EH (cell line): ENCODE measurements at places on chromosomes 5 and 9.

DNA sequence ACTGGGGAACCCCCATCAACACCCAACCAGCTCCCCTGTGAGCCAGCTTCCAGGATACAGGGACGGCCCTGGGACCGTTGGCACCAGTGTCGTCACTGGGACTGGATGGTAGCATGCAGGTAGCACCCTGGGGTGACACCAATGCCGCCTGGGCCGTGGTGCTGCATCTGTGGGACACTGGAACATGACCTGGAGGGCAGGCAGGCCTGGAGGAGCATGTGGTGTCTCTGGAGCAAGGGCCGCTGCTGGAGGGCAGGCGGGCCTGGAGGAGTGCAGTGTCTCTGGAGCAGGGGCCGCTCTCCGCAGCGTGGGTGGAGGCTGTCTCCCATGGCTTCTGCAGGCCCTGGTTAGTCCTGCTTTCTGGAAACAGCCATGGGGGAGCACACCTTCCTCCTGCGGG is 13.1 kb downstream of the LPCAT1 start:
- no peak for DNase-seq

- DNase-seq, result no peak
Observed at GRCh38 chr5:115096034-115096769, 73.5 kb downstream of the TRIM36 start.

DNA sequence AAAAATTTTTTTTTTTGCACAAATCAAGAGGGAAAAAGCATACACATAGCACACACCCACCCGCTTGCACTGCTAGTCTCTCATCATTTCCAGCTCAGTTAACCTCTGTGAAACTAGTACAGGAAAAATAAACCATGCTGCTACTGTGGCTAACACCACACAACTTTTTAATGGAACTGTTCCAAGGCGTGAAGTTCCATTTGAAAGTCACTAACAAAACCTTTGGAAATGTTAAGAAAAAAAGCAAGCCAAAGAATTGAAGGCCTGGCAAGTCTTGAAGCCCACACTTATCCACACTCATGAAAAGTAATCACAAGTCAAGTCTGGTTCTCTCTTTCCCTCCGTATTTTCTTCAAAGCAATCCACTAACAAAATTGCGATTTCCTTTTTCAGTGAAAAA is 116.3 kb downstream of the FANCC start:
- DNase-seq, result no peak

GRCh38 chr5:180494510-180495181 is 467 bp downstream of the CNOT6 start:
- peak; percentile 42 for DNase-seq

DNA sequence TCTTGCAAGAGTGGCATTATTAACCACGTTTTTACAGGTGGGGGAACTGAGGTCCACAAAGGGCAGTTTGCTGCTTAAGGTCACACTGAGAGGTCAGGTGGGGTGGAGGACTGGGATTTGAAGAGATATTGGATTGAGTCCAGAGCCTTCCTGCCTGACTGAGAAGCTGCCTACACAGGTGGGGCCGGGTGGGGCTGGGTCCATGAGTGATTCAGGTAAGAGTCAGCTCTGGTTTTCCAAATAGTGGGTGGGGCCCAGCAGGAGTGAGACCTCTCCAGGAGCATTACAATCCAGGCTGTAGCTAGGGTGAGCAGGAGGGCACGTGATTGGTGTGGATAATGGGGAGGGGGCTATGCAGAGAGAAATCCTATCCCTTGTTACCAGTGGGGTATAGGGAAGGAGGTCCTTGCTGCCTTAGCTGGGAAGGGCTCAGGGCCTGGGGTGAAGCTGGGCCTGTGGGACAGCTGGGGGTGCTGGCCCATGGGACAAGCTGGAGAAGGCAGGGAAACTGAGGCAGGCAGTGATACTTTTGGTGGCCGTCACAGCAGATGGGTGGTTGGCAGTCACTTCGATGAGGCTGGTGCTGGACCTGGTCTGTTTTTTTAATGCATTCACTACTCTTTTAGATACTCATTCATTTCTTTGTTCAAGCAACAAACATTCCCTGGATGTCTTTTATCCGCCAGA is 2.9 kb upstream of the PTGS1 start:
- no peak for DNase-seq

DNA sequence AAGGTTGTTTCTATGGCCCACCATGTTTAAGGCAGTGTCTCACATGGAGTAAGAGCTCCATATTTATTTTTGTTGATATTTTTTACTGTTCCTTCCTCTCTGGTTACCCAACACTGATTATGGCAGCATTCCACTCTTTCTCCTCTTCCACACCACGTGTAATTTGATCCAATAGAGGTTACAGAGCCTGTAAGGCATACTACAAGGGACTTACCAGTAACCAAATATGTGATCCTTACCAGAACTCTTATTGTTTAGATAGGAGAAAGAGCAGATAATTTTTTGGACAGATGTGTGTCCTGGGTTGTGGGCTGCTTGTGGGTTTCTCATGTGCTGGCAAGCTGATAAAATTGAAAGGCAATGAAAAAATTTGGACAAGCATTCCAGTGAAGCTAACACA is 261.3 kb downstream of the TMEM167A start:
- no peak for DNase-seq

DNA sequence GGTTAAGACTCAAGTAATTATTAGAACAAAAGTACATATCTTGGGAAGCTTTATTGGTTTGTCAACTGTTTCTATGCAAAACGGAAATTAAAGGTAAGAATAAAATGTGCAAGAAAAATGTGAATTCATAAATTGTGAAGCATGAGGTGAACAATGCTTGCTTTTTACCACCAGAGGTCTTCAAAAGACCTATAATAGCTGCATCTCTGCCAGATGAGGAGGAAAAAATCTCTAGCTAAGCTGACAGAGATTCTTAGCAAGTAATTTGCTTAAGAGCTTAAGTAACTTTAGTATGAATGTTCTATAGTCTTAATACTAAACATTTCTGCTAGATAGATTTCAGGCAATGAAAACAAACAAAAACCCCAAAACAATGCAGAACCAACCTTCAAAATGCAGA is 54.1 kb downstream of the MRPS30 start:
- DNase-seq, result no peak

DNA sequence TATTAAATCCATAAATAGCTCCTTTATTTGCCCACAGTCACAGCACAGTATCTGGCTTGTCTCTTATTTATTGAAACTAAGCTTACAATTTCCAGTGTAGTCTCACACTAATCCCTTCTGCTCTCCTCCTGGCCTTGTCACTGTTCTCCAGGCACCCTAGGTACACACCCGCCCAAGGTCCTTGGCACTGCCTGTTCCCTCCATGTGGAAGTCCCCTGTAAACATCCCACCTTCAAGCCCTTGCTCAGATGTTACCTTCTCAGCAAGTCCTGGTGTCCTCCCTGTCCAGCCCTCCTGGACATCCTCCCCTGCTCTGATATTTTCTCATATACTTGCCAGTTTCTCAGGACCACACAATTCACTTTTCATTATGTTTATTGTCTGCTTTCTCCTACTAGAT is 44.2 kb upstream of the CFAP157 start:
- no peak for DNase-seq

- no peak for DNase-seq
Observed at GRCh38 chr9:89449261-89449671, 48.6 kb downstream of the SEMA4D start.

- DNase-seq, result peak; percentile 59
Observed at GRCh38 chr9:127308652-127309434, 44.3 kb downstream of the GARNL3 start.

DNA sequence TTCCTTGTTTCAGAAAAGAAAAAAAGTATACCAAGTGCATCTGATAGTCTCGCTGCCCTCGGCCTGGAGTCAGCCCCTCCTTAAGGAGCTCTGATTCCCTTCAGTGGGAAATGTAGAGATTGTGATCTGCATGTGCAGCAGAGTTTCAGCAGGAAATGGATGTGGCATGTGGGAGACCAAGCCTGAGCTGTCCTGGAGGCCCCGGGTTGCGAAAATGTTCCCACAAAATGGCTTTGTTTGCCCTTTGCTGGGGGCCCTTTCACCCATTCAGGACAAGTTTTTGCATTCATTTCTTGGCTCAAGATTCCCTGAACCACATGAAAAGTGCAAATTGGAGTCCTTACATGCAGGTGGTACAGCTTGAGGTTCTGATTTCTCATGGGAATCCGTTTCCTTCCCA is 230.9 kb downstream of the GADD45G start:
- DNase-seq, result no peak

GRCh38 chr9:116096046-116096445 is 57.5 kb upstream of the PAPPA start:
- DNase-seq, result peak; percentile 64

DNA sequence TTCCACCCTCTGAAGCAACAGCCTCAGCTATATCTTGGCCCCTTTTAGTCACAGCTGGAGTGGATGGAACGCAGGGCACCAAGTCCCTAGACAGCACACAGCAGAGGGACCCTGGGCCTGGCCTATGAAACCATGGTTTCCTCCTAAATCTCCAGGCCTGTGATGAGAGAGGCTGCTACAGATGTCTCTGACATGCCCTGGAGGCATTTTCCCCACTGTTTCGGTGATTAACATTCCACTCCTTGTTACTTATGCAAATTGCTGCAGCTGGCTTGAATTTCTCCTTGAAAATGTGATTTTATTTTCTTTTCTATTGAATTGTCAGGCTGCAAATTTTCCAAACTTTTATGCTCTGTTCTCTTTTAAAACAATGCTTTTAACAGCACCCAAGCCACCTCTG is 384.8 kb downstream of the PRR16 start:
- DNase-seq, result peak; percentile 11

- DNase-seq, result peak; percentile 40
Observed at GRCh38 chr5:38752622-38753021, 93.2 kb upstream of the OSMR start.

- no peak for DNase-seq
Observed at GRCh38 chr5:73825736-73826135, 199.7 kb downstream of the ARHGEF28 start.

- no peak for DNase-seq
Observed at GRCh38 chr5:101543780-101544179, 640.7 kb upstream of the ST8SIA4 start.

DNA sequence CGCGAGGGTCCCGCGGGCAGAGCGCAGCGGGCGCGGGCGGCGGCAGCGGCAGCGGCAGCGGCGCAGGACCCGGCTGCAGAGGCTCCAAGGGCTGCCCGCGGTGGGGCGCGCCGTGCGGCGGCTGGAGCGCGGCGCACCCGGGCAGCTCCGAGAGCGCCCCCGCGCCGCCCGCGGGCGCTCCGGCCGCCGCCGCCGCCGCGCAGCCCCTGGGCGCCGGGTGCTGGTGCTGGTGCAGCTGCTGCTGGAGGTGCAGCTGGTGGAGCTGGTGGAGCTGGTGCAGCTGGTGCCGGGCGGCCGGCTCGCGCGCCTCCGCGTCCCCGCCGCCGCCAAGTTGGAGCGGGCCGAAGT is 644 bp downstream of the IER5L start:
- DNase-seq, result no peak

GRCh38 chr5:133944263-133945185 is 23.9 kb downstream of the C5orf15 start:
- peak; percentile 63 for DNase-seq

DNA sequence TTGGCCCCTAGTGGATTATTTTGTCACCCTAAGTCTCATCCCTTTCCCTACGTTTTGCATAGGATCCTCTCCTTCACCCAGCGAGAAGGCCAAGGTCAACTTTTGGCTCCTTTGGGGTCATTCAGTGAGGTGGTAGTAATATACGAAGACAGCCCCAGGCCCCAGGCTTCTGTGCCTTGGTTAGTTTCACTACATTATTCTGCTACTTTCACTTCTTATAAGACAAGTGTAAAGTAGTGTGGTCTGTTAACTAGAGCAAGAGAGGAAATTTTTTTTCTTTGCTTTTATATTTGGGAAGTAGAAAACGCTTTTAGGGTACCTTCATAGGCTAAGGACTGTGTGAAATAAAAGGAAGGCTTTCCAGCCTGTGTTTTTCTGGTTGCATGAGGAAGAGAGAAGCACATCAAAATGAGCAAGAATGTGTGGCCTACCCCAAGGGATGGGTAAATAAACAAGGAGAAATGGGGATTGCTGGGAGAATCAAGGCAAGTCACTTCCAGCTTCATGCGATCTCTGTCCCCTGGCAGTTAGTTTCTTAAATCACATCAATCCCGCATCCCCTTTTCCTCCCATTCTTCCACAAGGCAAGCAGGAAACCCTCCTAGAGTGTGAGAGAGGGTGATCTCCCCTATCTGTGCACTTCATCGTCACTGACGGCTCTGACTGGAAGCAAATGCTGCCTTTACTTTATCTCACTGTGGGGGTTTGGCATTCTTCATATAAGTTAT is 677.0 kb upstream of the WWC1 start:
- no peak for DNase-seq

DNA sequence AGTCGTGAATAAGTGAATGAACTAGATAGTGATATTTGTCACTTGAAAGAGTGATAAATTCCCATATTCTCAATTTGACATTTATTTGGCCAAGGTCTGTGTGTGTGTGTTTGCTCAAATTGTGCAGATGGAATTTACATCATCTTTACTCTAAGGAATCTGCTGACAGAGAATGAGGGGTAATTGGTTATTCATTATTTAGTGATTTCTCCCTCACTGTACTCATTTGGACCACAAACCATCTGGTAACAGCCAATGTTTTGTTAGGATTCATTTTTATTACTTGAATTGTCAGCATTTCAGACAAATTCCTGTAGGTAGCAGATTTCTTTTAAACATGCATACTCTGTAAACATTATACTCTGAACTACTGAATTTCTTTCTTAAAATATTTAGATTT is 15.6 kb downstream of the VCAN start:
- DNase-seq, result no peak

DNA sequence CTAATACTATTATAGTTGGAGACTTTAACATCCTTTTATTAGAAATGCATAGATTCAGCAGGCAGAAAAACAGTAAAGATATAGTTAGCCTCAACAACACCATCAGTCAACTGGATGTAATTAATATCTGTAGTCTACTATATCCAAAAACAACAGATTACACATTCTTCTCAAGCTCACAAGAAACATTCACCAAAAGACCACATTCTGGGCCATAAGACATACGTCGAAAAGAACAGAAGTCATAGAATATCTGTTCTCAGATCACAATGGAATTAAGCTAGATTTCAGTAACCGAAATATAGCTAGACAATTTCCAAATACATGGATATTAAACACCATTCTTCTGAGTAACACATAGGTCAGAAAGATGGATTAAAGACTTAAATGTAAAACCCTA is 336.6 kb upstream of the RPS23 start:
- no peak for DNase-seq

DNA sequence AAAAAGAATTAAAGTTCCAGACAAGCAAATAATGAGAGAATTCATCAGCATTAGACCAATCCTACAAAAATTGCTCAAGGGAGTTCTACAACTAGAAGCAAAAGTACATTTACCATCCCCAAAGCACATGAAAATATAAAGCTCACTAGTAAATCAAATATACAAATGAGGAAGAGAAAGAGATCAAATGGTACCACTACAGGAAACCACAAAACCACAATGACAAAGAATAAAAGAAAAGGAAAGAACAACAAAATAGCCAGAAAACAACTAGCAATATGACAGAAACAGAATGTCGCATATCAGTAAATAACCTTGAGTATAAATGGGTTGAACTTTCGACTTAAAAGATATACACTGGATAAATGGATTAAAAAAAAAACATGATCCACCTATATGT is 739.0 kb downstream of the DTWD2 start:
- DNase-seq, result no peak

GRCh38 chr5:100464418-100464817 is 70.8 kb upstream of the FAM174A start:
- peak; percentile 16 for DNase-seq
